Panc1 (cell line): ENCODE measurements at places on chromosomes 6 and 20.

DNA sequence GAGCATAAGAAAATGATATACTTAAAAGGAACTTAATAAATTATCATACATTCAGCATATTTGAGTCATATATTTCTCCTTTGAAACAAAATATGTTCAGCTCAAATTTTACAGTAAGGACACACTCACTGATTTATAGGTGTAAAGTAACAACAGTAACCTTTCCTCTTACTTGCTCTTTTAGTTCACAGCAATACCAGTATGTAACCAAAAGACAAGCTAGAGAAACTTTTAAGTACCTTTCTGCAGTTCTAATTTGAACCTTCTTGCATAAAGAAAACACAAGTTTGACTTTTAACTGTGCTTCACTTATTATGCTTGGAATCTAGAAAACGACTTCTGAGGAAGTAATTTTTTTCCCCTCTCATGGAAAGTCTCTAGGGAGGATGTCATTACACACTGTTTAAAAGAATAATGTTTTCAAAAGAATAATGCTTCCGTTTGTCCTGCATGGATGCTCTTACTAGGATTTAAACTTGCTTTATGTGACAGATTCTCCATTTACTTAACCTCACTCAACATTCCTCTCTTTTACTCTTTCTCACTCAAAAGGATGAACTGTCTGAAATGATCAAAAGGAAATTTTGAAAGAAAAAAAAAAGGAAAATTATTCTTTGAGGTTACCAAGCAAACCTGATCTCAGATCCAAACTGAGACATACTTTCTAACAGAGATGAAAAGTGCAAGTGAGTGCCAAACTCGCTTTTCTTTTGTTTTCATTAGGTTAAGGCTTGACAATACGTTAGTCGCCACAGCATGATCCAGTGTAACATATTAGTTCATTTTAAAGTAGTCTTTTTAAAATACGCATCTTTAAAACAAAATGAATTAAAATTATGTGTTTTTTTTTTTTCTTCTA, 22.4 kb upstream of the CALHM6 start:
- no peak for DNase-seq

DNA sequence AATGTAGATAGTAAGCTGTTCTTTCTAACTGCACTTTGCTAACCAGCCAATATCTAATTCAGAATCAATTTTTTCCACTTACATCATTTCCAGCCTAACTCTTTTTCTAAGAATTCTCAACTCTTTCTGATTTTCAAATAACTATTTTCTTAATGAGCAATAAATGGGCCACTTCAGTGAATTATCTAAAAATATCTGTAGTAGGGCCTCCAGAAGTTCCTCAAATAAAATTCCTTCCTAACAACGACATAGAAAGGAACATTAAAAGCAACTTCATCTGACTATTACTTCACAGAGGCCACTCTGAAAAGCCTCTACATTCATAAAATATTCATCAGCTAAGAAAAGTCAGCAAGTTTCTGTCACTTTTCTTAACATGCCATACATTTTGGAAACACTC, 4.8 kb downstream of the COL12A1 start:
- DNase-seq: no peak

- no peak for DNase-seq
Measured at GRCh38 chr6:1729750-1730140, 120.0 kb downstream of the FOXC1 start.

DNA sequence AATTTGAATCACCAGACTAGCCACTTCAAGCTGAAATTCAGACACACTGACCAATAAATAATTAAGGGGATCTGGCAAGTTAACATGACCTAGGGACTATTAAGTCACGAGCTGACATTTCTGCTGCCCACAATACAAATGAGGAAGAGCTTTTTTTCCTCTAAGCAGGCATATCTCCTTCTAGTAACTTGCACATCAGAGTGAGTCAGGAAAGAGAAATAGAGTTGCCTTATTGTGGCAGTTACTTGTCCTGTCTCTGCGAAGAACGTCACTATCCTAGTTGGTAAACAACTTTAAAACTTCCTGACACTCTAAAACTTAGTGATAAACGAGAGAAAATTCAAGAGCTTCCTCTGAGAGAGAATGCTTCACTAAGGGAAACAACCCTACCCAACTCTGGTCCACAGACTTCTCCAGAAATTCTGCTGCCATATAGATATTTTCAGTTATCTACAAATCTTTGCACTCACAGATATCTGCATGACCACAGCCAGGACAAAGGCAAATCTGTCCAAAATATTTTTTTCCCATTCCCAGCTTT, 4.2 kb downstream of the PLA2G7 start:
- DNase-seq: no peak

DNA sequence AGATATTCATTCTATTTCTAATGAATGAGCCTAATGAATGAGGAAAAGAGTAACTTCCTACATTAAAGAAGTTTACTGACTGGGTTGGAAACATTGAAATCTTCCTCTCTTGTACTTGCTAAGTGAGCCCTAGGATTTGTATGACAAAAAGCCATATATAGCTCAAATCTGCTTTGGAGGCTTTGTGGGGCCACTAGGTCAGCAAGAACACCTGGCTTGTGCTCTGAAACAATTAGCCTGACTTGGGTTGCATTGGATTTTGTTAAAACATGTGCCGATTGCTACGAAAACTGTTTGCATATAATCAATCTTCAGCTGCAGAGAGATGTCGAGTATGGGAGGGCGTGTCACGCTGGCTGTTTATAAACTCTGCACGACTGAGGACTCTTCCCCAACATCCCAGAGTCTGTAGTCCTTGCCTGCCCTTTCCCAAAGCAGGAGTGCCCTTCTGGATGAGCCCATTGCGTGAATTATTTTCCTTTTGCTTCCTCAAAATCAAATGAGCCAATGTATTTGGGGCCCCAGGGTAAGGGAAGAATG, 684.8 kb downstream of the DHX35 start:
- DNase-seq: no peak

GRCh38 chr6:39439342-39440038, 117.0 kb upstream of the KCNK16 start:
- no peak for DNase-seq

DNA sequence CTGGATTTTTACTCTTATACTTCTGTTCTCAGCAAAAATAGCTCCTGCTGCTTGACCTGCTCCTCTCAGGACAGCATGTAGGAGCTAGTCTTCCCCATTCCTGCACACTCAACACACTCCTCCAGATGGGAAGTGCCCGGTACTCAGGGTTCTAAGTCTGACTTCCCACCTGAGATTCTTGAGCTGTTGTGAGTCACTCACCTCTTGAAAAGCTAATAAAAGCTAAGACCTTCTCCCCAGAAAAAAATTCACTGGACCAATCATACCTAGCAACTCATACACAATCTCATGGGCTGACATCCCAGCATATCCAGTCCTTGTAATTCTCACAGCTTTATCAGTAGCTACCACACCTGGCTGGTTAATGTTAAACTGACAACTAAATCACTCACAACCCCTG, 53.5 kb downstream of the TRPC4AP start:
- no peak for DNase-seq

- no peak for DNase-seq
Measured at GRCh38 chr6:39879535-39879934, 54.7 kb downstream of the MOCS1 start.

- DNase-seq: no peak
Measured at GRCh38 chr6:117345292-117345610, 79.9 kb downstream of the VGLL2 start.

DNA sequence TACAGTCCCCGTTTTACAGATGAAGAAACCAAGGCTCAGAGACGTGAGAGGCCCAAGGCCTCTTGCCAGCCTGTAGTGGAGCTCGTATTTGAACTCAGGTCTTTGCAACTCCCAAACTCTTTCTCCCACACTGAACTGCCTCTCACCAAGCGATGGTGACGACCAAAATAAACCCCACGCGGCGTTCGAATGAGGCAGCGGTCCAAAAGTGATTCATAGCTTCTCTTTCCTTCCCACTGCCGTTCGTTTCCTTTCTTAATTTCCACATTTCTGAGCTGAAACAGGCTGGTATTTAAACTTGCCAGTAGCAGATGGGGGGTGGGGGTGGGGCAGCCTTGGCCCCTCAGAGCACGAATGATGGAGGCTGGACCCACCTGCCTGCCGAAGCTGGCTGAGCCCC, 252.9 kb upstream of the KCNG1 start:
- DNase-seq: no peak

DNA sequence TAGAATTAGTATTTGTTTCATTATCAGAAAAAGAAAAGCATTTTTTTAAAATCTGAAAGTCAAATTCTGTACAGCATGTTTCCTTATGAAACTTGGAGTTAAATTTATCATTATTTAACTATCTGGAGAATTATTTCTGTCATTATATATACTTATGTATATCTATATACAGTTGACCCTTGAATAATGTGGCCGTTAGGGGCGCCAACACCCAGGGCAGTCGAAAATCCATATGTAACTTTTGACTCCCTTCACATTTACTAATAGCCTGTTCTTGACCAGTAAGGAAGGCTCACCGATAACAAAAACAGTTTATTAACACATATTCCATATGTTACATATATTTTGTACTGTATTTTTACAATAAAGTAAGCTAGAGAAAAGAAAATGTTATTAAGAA, 341.2 kb downstream of the ADGRB3 start:
- DNase-seq: no peak

DNA sequence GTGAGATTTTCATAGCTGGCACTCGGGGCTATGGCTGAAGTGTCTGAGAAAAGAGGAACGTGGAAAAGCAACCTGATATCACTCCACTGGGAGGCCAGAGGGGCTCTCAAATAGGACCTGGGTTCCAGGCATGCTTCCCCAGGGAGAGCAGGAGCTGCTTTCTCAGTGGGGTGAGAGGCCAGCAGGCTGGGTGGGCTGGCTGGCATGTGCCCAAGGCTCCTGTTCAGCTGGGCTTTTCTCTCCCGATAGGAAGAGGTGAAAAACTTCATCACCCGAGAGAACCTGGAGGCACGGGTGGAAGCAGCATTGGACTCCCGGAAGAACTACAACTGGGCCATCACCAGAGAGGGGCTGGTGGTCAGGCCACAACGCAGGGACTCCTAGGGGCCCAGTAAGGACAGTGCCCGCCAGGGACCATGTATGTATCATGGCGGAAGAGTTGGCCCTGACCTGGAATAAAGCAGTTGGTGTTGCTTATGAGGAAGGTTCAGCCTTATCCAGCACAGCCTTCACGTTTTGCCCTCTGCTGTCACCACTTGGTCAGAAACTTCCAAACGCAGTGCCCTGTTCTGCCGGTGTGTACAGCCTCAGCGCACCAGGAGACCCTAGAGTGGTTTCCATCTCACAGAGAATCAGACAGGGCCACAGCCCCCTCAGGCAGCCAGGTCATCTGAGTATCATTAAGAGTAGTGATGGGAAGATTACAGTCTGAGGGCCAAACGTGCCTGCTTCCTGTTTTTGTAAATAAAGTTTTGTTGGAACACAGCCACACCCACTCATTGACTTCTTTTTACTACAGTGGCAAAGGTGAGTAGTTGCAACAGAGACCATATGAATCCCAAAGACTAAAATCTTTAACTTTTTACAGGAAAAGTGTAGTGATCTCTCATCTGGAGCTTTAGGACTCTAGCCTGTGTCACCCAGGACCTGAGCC, 1.9 kb downstream of the MRPS26 start:
- DNase-seq: no peak

- DNase-seq: peak; percentile 100
Measured at GRCh38 chr20:31738729-31739549, at the start of gene TPX2. TSS of gene TPX2 (plus strand) at chr20:31739290. CDS start at chr20:31757477, 18,187 bp downstream.

DNA sequence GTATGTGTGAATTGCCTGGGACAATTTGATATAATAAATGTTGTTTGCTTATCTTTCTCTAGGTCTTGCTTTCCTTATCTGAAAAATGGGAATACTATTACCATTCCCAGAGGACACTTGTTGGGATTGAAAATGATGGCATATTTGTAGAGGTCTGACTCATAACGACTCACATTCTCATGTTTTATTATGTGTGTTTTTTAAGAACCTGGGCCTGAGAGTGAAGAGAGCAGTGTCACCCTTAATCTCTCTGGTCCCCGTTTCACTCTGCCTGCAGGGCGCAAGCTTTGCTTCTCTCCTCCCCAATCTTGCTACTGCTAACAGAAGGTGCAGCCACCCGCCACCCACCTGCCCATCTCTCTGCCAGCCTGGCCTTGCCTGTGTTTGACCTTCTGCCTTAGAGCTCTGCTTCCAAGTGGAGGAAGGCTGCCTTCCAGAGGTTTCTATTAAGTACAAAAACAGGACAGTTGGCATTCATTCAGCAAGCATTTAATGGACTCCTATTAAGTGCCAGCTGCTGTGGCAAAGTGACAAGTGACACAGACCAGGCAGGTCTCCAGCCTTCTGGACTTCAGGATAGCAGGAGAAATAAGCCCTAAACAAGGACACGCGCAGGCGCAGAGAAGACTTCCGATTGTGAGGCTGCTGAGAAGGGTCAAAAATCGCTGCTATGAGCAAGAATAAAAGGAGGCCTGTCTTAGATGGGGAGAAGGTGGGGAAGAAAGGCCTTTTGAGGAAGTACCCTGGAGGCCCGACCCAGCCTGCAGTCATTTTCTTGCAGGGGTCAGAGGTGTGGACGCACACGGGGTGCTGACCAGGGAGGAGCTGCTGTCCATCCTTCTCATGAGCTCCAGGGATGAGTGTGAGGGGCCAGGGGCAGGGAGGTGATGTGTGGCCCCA, 112.5 kb downstream of the JPH2 start:
- no peak for DNase-seq

- no peak for DNase-seq
Measured at GRCh38 chr6:156821707-156822106, 44.5 kb downstream of the ARID1B start.

DNA sequence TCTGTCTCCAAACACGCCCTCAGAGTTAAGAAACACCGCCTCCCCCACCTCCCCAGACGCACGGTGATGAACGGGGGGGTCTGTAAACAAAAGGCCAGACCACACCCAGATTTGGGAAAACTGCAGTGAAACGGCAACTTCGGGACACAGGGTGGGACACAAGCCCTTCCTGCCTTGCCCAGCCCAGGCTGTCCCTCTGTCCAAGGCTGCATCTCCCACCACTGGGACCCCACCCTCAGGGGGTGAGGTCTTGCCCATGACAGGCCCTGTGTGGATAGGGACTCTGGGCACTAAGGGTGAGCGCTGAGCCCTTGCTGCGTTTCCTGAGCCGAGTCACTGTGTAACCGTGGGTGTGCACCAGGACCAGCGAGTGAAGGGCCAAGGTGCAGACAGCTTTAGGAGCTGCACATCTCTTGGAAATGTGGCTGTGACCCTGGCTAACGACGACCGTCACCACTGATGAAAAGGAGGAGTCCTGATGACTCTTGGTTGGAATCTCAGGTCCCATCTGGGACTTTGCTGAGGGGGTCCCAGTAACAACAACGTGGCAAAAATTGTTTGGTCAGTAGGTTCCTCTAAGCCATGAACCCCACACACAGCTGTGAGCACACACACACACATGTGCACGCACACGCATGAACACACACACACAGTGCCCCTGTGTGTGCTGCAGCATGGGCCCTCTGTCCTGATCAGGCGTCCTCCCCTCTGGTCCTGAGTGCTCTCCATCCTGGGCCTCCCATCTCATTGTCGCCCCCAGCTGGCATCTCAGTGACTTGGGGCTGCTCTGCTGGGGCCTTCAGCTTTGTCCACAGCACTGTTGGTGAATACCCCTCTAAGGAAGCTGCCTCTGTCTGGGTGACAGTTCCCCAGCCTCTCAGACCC, 100.6 kb downstream of the RAMACL start:
- DNase-seq: no peak
